ENCODE measurements at places on chromosomes 12 and 14.

- no peak for DNase-seq
Measured at GRCh38 chr14:79568594-79568993, 642.7 kb downstream of the DIO2 start.

DNA sequence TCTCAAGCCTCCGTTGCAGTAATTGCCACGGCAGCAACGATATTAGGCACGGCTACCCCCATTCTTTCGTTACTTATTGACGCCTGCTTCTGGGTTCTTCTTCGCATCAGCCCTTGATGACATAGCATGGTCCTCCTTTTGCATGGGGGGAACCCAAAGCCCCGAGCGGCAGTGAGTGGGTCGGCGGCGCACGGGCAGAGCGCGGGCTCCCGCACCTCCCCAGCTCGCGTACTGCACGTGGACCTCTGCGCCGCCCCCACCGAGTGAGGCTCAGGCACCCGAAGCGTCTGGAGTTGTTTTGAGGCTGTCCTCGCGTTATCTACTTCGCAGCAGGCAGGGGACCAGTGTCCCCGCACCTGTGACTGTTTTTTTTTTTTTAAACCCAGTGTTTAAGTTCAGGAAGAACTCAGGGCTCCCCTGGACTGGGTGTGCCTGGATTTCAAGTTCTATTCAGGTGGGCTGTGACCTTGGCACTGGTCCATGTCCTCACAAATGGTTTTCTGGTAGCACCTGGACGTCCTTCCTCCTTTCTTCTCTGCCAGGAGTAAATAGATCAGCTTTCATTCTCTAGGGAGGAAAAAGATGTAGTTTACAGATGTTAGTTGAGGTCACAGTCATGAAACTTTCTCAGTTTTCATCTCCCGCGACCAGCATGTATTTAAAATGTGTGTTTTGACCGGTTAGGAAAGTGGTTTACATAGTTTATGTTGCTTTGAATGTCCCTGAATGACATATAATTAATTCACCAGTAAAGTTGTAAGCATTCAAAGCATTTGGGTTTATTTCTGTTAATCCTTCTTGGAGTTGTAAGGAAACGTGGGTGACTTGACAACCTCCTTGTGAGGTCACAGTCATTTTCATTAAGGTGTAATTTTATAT is 1.4 kb upstream of the FOXN4 start:
- no peak for DNase-seq

DNA sequence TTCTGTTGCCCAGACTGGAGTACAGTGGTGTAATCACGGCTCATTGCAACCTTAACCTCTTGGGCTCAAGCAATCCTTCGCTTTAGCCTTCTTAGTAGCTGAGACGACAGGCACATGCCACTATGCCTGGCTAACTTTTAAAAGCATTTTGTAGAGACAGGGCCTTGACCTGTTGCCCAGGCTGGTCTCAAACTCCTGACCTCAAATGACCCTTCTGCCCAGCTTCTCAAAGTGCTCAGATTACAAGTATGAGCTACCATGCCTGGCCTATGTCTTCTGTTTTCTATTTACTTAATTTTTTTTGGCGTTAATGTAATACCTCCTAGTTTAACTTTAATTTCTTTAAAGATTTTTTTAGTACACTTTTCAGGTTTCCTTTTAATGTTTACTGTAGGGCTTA is 20.6 kb upstream of the KLRF1 start:
- DNase-seq: no peak

DNA sequence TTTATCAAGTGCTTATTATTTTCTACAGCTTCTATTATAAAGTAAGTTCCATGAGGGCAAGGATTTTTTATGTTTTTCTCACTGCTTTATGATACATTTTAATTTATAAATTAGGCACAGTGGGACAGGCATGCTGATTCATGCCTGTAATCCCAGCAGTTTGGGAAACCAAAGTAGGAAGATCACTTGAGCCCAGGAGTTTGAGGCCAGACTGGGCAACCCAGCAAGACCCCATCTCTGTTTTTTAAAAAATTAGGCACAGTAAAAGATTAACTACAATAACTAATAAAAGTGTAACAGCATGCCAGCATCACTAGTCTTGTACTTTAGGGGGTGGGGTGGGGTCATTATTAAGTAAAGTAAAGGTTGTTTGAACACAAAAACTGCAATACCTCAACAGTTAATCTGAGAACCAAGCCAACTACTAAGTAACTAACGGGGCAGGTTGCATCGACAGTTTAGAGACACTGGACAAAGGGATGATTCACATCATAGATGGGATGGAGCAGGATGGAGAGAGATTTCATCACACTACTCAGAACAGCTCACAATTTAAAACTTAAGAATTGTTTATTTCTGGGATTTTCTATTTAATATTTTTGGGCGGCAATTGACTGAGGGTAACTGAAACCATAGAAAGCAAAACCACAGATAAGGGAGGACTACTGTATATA is 119.5 kb downstream of the PLEKHA5 start:
- DNase-seq: no peak
